Activated CD4-positive, CD25-positive, alpha-beta regulatory T cell treated with anti-CD3 and anti-CD28 coated beads, Interleukin-2, amount 50 U/mL, for 72 hours (primary cell): ENCODE measurements at places on chromosomes 12 and 14.
A peak's percentile ranks its signal among the peaks of the same experiment; 100 is the strongest.

- DNase-seq, result no peak
Measured at GRCh38 chr14:38521591-38521990, 265.7 kb upstream of the CLEC14A start.

DNA sequence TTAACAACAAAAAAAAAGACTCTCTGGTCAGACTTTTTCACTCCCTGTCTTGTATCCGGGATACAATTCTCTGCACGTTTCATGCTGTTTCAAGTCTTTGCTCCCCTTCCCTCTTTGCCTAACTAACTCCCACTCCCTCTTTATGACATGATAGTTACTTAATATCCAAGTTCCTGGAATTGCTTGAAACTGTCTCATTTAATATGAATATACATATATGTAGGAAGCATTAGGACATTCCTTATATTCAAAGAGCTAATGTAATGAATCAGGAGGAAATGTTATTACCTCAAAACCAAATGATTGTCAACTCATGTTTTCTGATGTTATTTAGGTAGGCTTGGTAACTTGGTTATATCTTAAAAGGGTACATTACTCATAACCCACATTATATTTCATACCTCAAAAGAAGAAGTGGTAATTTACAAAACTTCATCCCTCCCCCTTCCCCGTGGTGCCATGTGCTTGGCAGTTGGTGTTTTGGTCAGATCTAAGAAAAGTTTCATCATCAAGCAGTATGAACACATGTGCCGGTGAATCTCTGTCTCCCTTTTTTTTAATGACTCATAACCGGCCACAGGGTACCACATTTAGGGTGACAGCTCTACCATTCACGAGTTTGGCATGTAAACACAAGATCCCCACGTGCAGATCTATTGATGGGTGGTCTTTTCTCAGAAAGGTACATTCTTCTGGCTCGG lies 56.5 kb downstream of the HCAR2 start:
- DNase-seq, result peak; percentile 38

DNA sequence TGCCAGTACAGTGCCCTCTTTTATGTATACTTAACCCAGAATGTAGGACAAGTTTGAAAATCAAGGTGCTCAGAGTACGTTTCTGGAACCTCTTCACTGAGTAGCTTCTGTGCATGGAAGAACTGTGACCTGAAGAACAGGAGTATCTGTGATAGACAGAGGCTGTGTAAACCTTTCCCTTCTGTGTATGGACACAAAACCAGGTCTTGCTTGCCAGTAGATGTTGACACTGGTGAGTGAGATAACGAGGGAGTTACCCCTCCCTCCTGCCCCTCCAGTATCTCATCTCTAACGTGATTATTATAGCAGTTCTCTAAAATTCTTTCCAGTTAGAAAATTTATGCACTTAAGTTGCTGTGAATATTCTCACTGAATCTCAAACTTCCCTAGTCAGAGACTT lies 170.8 kb downstream of the RPL10L start:
- DNase-seq, result no peak

- no peak for DNase-seq
Measured at GRCh38 chr12:2094597-2094996, 41.8 kb downstream of the CACNA1C start.

DNA sequence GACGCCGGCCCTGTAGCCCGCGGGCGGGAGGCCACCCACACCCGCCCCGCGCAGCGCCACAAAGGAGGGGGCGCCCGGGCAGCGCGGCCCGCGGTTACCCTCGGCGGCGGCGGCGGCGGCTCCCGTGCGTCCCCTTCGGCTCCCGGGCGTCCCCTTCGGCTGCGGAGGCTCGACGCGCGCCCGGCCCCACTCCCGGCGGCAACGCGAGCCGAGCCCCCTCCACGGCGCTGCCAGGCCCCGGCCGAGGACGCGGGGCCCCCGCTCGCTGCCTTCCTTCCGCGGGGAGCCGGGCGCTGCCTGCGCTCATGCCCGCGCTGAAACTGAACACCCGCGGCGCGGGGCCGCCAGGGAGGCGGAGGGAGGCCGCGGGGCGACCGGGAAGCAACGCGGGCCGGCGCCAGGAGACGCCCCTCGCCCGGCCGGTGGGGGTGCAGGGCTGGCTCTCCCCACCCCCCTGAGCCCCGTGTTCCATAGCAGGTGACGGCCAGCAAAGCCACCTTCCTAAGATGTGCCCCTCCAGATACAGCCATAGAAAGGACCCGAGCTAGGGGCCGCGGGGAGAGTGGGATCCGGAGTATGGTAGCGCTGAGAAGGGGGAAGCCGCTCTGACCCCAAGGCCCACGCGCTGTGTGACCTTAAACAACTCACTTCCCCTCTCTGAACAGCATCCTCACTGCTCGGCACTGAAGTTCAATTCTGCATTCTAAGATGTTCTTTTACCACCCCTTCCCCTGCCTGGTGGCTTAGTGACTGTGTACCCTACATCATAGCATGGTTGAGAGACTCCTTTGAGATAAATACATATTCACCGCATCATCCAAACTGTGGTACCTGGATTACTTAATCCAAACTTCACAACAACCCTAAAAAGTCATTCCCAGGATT lies 42.8 kb downstream of the KDM2B start:
- peak; percentile 60 for DNase-seq

DNA sequence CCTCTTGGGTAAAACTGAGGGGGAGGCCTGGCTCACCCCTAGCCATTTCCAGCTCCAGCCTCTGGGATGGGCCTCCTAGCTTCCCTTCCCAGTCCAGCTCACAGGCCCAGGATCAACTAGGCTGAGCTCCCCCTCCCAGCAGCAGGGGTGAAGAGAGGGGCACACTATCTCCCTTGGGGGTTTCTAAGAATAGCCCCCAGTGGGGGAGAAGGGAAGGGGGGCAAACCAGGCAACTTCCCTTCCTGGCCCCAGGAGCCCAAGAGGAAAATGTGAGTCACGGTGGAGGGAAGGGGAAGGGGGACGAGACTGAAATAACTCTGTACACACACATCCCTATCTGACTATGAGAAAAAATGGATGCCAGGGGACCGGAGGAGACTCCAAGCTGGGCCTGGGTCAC lies 9.0 kb downstream of the ADCY6 start:
- DNase-seq, result no peak

- no peak for DNase-seq
Measured at GRCh38 chr14:55071870-55072640, 20.6 kb downstream of the MAPK1IP1L start.

DNA sequence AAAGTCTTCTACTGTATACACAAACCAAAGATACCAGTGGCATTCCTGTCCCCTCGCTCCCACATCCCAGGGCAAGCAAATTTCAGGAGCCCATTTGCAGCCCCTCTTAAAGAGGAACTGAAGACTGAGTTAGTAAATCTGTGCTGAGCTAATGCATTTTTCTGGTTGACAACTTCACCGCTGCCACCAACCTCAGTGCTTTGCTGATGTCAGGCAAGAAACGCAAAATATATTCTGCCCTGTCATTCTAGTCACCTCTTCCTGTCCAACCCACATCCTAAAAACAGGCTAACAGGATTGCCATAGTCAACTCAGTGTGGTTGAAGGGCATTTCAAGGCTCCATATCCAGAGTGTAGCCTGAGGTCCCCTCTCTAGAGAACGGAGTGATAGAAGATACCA lies 59.4 kb upstream of the FICD start:
- DNase-seq, result no peak

DNA sequence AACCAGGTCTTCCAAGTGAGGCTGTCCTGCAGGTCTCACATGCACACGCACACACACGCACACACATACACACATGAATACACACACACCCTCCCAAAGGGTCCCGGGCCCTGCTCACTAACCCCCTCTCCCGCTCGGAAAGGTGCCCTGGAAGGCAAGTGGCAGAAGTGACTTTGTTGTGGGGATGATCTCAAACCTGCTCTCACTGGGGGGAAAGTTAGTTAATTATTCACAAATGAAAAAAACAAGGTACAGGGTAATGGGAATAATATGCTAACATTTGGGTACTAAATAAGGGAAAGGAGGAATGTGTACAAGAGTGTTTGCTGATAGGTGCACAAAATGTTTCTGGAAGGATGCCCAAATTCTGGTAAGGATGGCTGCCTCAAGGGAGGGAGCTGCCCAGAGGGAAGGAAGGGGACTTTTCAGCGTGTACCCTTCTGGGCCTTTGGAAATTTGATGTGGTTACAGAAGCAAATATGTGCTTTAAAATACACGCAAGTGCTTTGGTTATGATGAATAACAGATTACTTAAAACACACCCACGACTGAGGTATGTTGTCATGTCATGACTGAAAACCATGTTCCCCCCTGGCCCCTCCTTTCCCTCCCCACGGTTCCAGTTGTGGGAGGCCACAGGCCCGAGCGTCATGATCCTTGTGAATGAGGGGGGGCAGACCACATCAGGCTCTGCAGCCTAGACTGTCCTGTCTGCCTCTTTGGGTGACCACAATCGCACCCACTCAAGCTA lies 43.3 kb upstream of the PLEKHG6 start:
- no peak for DNase-seq

DNA sequence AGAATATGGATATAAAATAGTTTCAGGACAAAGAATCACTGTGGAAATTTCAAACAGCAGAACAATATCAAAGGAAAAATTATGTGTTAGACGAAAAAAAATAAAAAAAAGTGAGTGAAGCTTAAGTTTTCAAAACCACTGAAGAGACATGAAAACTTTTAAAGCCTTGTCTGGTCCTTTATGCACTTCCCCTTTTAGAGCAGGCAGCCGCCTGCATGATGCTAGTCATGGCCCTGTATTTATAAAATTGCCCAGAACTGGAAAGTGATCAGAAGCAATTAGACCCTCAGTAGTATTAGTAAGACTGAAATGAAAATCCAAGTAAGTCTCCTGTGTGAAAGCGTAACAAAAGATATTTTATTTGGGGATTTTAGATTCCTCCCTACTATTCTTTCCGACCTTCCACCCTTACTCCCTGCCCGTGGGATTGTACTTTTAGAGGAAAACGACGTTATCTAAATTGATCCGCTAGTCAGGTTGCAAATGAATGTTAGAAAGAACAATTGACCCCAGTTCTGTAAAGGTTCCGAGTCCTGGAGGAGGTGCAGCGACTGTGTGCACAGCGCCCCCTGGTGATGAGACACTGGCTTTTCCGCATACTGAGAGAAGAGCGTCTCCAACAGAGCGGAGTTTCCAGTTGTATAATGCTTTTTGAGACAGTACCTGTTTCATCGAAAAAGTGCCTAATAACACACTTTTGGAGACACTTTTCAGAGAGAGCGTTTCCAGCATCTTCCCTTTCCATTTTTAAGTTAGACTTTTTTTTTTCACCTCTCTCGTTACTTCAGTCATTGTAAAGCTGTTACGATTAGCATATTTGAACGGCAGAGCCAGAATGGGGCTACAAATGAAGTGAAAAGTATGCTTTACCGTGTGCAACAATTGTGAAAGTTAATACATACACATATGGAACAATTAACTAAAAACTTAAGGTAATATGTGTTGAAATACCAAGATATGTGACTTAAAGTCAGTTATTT lies 12.4 kb downstream of the MGST1 start:
- DNase-seq, result no peak

- no peak for DNase-seq
Measured at GRCh38 chr12:28776913-28777422, 372.1 kb upstream of the FAR2 start.

GRCh38 chr14:35257809-35258208 lies 34.4 kb upstream of the PSMA6 start:
- DNase-seq, result no peak

- DNase-seq, result no peak
Measured at GRCh38 chr12:41635626-41636364, 447.7 kb downstream of the PDZRN4 start.

- DNase-seq, result no peak
Measured at GRCh38 chr12:113651662-113652061, 180.0 kb upstream of the LHX5 start.

GRCh38 chr12:82554529-82554928 lies 132.2 kb upstream of the TMTC2 start:
- no peak for DNase-seq

GRCh38 chr14:105388976-105389375 lies 9.4 kb upstream of the TEX22 start:
- DNase-seq, result no peak

GRCh38 chr12:57741844-57742738 lies 2.7 kb upstream of the TSPAN31 start:
- peak; percentile 67 for DNase-seq

DNA sequence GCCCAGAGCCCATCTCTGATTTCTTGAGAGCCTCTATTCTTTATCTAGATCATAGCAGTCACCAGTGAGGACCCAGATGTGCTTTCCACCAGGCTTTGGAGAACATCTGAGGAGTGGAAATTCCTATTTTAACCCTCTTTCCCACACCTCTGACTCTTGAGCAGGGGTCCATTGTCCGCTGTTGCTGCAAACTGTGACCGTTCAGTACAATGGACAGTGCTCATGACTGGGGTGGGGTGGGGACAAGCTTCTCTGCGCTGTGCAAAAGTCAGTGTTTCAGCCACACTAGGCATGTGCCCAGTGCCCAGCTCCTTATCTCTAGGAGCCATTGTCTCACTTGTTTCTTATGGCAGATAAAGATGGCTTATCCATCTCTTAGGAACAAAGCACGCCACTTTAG lies 16.9 kb upstream of the KRT7 start:
- DNase-seq, result no peak

- no peak for DNase-seq
Measured at GRCh38 chr12:45658020-45658419, 71.5 kb upstream of the ARID2 start.

GRCh38 chr12:67714648-67715047 lies 66.1 kb downstream of the DYRK2 start:
- no peak for DNase-seq

DNA sequence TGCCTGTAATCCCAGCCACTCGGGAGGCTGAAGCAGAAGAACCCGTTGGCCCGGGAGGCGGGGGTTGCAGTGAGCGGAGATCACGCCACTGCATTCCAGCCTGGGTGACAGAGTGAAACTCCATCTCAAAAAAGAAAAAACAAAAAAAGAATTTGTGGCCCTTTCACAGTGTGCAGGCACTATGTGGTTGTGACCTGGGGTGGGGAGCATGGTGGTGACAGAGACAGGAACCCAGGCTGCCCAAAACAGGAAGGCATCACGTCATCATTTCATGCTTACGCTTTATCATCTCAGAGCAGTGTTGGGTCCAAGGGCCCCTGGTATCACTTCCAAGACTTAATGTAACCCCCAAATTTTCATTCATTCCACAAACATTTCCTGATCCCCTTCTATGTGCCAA lies 175.7 kb upstream of the GSC start:
- no peak for DNase-seq

DNA sequence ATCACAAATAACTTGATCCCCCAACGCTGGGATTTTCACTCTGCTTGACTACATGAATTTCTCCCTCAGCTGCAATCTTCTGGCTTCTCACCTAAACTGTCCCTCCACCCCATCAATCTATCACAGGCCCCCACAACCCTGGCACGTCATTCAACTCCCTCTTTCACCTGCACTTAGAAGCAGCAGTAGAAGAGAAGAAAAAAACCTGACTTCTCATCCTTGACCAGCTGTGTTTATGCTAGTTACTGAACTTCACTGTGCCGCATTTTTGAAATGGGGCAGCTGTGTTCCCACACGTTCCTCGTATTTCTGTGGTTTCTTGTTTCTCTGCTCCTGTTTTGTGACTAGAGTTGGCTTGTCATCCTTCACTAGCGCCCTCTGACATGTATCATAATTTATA lies 35.0 kb downstream of the ITPR2 start:
- DNase-seq, result no peak
